GM23248 (cell line): ENCODE measurements at places on chromosomes 16 and 17. TPM values are rescaled to one million over a fixed set of nuclear protein-coding genes. Genes with fewer than 3 reads are reported as not detected.

GRCh38 chr17:62727916-62728672 is 80.0 kb downstream of the MARCHF10 start:
- no peak for DNase-seq

- no peak for DNase-seq
Measured at GRCh38 chr17:49610883-49611584, 35.4 kb downstream of the NXPH3 start.

- DNase-seq: no peak
Measured at GRCh38 chr16:50393858-50394802, 25.3 kb upstream of the BRD7 start.

- no peak for DNase-seq
Measured at GRCh38 chr17:62052765-62053338, 12.2 kb downstream of the MED13 start.

- DNase-seq: no peak
Measured at GRCh38 chr17:83064732-83065659, 14.4 kb upstream of the METRNL start.

DNA sequence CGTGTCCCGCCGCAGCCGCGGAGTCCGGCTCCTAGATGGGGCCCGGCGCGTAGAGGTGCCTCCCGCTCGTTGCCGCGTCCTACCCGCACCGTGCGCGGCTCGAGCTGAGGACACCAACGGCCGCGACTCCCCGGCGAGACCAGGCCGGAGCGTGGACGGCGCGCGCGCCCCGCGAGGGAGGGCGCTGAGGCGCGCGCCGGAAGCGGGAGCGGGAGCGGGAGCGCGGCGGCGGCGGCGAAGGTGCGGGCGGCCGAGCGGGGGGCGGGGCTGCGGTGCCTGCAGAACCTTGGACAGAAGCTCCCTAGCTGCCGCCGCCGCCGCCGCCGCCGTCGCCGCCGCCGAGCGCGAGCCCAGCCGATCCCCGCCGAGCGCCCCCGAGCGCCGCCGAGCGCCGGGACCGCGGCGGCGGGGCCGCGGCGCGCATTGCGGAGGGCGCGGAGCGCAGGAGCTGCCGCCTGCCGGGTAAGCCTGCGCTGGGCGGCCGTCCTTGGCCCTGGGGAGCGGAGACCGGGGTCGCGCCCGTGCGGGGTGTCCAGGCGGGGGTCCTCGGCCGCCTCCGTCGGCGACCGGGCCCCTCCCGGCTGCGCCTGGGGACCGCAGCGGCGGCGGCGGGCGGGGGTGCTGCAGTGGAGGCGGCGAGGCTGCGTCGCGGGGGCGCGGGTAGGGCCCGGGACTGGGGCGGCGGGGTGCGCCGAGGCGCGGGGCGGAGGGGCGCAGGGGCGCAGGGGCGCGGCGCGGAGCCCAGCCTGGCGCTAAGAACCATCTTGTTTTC is at the start of gene CDK5R1:
Gene CDK5R1 (plus strand): TSS at position 293 of the 772 bp plus-strand sequence. CDS start 628 bp downstream, outside the sequence.
- DNase-seq: peak; percentile 86

DNA sequence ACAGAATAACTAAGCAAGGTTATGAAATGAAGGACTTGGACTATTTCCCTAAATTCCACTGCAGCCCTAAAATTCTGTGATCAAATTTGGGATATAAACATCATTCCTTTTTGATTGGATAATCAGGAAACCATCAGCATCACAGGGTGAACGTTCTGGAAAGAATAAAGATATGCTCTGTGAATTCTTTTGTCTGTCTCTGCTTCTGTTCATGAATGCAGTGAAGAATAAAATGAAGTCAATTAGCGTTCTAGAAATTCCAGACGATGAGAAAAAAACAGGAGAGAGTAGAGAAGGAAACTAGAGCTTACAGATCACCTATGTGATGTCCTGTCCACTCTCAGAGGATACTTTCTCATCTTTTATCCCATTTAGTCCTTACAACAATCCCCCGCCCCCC is 295.1 kb upstream of the SOX9 start:
- DNase-seq: no peak

GRCh38 chr16:10892782-10893318 is 15.8 kb downstream of the CIITA start:
- DNase-seq: no peak

DNA sequence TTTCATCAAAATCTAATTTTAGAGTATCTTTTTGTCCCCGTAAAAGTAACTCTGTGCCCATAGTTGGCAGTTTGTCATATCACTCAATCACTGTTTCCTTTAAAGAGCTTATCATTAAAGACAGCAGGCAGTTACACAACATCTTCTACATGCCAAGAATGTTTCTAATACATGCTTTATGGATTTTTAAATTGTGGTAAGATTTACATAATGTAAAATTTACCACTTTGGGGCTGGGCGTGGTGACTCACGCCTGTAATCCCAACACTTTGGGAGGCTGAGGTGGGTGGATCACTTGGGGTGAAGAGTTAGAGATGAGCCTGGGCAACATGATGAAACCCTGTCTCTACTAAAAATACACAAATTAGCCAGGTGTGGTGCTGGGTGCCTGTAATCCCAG is 687.2 kb downstream of the WWOX start:
- DNase-seq: no peak

DNA sequence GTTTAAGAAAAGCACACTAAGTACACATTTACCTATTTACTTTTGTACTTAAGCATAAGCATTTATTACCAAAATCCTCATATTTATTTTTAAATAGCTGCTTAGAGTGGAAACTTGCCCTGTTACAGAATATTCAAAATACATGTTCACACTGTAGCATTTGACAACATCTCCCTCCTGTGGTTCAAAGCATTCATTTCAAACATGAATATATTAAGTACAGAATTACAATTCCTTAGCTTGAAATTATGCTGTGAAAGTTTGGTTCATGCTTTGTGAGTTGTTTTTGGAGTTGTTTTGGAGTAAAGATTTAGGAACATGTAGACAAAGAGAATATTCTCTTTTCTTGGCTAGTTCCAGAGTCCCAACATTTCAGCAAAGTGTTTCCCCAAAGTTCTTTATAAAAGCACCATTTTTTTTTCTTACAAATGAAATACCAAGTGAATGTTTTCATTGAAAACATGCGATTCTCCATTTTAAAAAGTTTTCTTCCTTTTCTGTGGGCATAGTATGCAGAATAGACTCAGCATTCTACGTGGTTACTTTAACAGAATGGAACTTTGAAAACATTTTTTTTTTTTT is 33.2 kb downstream of the TUBD1 start:
- DNase-seq: peak; percentile 79

GRCh38 chr16:28062261-28062846 is 1.2 kb downstream of the GSG1L start:
- no peak for DNase-seq

- DNase-seq: no peak
Measured at GRCh38 chr17:43636426-43636825, 25.3 kb downstream of the MEOX1 start.

- DNase-seq: no peak
Measured at GRCh38 chr16:12460064-12460392, 343.7 kb downstream of the CPPED1 start.

- DNase-seq: no peak
Measured at GRCh38 chr17:36214918-36215317, 4.1 kb downstream of the CCL4L2 start.

GRCh38 chr16:30744183-30744582 is 4.0 kb upstream of the PHKG2 start:
- no peak for DNase-seq

DNA sequence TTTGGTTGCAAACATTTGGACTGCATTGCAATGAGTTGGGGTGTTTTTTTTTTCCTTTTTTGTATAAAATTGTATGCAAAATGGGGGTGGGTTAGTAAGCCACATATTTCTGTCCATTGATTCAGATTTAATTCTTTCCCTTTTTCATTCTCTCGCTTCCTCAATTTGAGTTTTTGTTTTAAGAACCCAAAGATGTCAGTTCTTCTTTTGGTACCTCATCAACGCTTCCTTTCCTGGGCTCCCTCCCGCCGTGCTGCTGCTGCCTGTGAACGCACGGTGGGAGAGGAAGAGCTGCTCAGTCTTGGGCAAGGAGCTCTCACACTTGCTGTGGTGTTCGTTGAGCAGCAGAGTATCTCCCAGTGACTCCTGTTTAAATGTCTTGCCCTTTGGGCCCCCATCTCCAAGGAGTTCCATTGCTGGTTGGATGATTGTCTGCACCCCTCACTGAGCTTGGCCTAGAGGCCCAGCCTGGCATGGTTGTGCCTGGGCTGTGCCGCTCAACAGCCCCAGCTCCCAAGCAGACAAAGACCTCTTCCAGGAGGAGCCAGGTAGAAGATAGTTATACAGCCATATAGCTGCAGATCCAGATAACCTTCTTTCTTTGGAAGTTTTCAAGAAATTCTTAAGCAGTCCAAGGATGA is 13.6 kb downstream of the UBFD1 start:
- no peak for DNase-seq

GRCh38 chr17:71284032-71284755 is 836.6 kb upstream of the SOX9 start:
- no peak for DNase-seq

PRR35 gene
- not detected in 2 replicates for total RNA-seq

ZG16 gene
- total RNA-seq: not detected in 2 replicates

CCL16 gene
- not detected in 2 replicates for total RNA-seq

CDH8 gene
- not detected in 2 replicates for total RNA-seq

DLX4 gene
- 0.76 TPM in 1 of 2 replicates, not detected in the other for total RNA-seq

RPUSD1 gene
- 44.6 and 54.3 TPM in 2 replicates for total RNA-seq

TIMP2 gene
- total RNA-seq: 587 and 620 TPM in 2 replicates

TP53TG3F gene
- total RNA-seq: not detected in 2 replicates
